ENCODE measurements at places on chromosomes 16 and 17.

- DNase-seq = no peak
These were observed 13.5 kb downstream of the CDIPT start for GRCh38 chr16:29849505-29849904.

- DNase-seq = no peak
These were observed 169.0 kb downstream of the ENGASE start for GRCh38 chr17:79243603-79243990.

- DNase-seq = no peak
These were observed 852 bp downstream of the ZNF469 start for GRCh38 chr16:88383401-88384221.

GRCh38 chr16:11224894-11225676 is 30.9 kb downstream of the SOCS1 start:
- no peak for DNase-seq

DNA sequence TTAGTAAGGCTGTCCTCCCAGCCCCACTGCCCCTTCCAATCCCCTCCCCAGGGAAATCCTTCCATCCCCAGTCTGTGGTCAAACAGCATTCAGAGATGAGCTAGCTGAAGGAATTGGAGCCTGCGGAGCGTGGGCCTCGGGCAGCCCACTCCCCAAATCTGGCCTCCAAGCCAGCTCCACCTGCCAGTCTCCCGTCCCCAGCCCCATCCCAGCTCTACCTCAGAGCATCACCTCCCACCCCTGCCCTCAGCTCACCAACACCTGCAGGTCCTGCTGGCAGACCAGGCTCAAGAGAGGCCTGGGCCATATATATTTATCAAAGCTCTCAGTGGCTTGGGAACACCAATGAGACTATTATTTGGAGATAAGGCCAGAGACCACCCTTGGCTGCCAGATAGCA is 5.2 kb upstream of the SPPL2C start:
- DNase-seq = no peak

GRCh38 chr16:77470851-77471250 is 36.0 kb upstream of the ADAMTS18 start:
- DNase-seq = no peak
